Stimulated activated CD8-positive, alpha-beta memory T cell treated with anti-CD3 and anti-CD28 coated beads, Interleukin-7, amount 100 ng/mL, for 1 hour (primary cell): ENCODE measurements at places on chromosomes 1 and 21.

- no peak for DNase-seq
Measured at GRCh38 chr1:63955370-63956145, 181.7 kb downstream of the ROR1 start.

- no peak for DNase-seq
Measured at GRCh38 chr1:168466092-168466713, 77.6 kb downstream of the XCL2 start.

DNA sequence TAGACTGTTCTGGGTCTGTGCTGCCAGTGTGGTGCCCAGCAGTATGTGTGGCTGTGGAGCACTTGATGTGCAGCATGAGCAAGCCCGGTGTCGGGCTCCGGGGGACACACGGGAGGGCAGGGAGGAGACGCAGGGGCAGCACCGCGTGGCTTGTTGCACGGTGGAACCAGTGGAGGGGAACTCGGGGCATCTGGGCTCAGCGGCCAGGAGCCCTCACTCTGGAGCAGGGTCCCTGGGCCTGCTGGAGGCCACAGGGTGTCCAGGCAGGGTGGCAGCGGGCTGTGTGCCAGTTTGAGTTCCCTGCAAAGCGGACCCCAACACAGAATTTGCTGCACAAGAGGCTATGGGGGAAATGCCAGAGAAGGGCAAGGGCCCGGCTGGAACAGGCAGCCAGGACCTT is 30.6 kb downstream of the PCNT start:
- DNase-seq = no peak

GRCh38 chr1:33384040-33384812 is 46.7 kb downstream of the PHC2 start:
- DNase-seq = no peak

DNA sequence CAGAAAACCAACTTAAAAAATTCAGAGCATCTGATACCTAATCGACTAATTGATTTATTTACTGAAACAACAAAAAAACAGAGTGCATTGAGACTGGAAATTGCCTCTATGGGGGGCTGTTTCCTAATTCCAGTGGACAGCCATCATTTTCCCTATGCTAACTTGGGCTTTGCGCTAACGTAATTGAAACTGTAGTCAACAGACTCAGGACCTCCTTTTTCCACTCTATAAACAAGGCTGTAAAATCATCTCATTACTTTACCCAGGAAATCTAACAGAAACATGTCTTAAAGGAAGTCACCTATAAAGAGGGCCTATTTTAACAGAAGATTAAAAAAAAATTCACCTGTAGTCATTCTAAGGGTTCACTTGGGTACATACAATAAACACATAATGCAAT is 2.1 kb downstream of the ERG start:
- no peak for DNase-seq

DNA sequence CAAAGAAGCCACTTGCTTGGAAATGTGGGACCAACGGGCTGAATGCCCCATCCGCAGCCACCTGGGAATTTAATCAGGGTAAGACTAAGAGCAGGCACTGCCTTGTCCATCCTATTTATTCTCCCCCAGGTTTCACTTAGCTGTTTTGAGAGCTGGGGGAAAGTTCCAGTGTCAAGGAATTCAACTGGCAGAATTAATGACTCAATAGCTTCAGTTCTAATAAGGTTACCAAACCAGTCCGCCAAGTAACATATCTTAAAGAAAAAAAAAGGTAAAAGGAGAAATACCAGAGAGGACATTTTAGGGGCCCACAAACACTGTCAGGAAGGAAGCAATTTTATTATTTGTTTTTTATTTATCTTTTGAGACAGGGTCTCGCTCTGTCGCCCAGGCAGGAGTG is 157.6 kb upstream of the SOD1 start:
- DNase-seq = no peak

DNA sequence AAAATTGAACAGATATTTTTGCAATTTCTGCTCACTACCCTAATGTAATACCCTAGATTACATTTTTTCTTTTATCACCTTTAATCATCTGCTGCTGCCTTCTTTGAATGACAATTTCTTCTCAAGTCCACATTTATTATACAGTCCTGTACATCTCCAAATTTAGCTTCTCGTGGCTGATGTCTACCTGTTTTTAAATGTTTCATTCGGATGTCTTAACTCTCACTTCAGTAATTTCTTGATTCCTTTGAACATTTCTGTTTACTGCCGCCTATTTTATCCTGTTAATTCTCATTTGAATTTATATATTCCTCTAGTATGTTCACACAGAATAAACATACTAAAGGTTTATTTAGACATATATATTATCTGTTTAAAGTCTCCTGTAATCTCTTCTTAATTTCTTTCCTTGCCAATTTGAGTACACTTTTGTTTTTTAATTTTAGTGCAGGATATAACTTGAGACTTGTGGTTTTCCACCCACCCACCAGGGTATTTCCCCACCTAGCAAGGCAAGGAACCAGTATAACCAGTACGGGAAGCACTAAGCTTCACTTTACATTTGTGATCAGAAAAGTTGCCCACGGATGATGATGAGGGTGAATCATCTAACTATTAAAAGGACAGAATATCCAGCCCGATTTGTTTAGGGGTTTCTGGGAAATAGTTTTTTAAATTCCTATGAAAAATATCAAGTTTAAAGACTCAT is 12.7 kb downstream of the INSL5 start:
- DNase-seq = no peak

- DNase-seq = no peak
Measured at GRCh38 chr1:84146411-84147032, 2.5 kb downstream of the PRKACB start.

DNA sequence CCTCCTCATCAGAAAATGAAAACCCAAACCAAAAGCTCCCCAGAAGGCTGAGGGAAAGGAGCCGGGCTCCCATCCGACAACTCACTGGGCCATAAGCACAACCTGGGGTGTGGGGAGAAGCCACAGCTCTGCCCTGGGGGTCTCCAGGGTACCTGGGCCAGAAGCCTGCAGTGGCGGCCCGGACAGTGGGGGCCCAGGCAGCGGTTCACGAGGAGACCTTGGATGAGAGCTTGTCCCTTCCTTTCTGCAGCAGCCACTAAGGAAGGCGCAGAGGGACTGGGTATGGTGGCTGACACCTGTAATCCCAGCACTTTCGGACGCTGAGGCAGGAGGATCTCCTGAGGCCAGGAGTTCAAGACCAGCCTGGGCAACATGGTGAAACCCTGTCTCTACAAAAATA is 17.5 kb upstream of the TRAPPC10 start:
- DNase-seq = no peak

- DNase-seq = no peak
Measured at GRCh38 chr1:219668446-219668845, 55.5 kb upstream of the ZC3H11B start.

GRCh38 chr1:33898881-33899280 is 35.0 kb downstream of the HMGB4 start:
- no peak for DNase-seq

DNA sequence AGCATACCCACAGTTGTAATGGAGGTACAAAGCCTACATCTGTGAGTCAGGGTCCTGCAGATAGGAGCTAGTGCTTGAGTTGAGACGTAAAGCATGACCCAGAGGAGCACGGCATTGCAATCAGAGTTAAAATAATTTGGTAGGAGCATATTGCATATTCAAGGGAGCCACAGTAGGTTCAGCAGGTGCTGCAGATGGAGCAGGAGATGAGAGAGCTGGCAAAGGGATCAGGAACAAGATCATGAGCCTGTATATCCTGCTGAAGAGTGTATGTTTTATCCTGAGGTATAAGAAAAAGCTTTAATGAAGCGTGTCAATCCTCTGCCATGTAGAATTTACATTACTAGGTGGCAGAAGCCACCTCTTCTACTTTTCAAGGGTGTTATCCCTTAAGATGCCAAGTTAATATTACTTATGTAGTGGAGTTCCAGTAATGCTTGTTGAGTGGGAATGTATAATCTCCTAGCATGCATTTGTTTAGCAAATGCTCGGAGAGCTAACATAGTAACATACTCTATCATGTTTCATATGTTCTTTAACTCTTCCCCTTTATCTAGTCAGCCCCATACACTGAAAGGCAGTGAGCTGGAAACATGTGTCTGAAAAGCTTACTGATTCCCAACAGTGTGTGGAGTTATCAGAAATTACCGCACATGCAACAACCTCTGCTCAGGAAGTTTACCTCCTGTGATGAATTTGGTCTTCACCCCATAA is 300.3 kb downstream of the GRIK1 start:
- DNase-seq = no peak

DNA sequence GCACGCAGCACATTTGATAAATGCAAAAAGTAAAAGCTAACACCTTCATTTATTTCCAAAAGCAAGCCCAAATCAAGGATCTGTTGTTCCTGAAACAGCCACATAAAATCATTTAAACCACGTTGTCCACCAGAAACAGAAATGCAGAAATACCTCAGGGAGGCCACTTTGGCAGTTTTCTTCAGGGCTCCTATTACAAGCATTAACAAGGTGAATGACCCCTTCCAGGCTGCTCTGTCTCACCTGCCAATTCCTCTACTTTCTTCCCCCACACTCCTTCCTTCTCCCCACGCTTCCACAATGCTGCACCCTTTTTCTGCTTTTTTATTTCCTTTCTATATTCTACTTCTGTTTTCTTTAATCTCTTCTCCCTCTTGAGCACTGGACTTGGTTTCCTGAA is 55.0 kb upstream of the PTGFRN start:
- no peak for DNase-seq

GRCh38 chr21:42102991-42103390 is 31.9 kb downstream of the UMODL1 start:
- DNase-seq = no peak

- DNase-seq = no peak
Measured at GRCh38 chr1:15799928-15800835, 7.3 kb downstream of the UQCRHL start.

GRCh38 chr1:93707956-93708355 is 26.3 kb upstream of the BCAR3 start:
- no peak for DNase-seq

DNA sequence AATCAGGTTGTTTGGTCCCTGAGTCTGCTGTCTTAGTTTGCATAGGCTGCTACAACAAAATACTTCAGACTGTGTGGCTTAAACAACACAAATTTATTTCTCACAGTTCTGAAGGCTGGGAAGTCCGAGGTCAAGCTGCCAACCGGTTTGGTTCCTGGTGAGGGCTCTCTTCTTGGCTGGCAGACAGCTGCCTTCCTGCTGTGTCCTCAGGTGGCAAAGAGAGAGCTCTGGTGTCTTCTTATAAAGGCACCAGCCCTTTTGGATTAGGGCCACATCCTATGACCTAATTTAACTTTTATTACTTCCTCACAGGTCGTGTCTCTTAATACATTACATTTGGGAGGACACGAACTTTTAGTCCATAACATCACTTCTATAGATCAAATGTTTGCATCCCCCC is 89.6 kb upstream of the CD34 start:
- DNase-seq = no peak

- DNase-seq = no peak
Measured at GRCh38 chr1:243494741-243495431, 239.0 kb downstream of the SDCCAG8 start.

- DNase-seq = no peak
Measured at GRCh38 chr1:84861516-84861915, 31.5 kb downstream of the LPAR3 start.

GRCh38 chr1:53615101-53615500 is 123.9 kb downstream of the GLIS1 start:
- no peak for DNase-seq

GRCh38 chr21:45839274-45839673 is 142.3 kb upstream of the COL6A1 start:
- no peak for DNase-seq

DNA sequence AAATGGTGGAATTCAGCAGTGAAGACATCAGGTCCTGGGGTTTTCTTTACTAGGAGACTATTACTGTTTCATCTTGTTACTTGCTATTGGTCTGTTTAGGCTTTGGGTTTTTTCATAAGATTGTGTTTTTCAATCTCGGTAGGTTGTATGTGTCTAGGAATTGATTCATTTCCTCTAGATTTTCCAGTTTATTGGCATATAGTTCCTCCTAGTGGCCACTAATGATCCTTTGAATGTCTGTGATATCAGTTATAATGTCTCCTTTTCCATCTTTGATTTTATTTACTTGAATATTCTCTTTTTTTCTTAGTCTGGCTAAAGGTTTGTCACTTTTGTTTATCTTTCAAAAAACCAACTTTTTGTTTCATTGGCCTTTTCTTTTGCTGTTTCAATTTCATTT is 233.0 kb downstream of the RWDD3 start:
- DNase-seq = no peak

DNA sequence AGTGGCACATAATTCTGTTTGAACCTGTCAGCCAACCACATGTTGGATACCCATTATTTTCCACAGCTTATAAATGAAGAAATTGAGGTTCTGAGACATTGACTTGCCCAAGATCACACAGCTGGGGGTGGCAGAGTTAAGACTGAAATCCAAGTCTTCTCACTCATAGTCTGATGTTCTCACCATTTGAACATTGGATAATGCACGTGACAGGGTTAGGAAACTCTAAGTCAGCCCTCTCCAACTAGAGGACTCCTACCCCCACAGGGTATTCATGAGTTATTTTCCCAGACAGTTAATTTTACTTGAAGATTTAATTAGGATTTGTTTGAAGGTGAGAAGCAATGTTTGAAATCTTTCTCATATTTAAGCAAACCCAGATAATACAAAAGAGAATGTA is 38.1 kb upstream of the C1orf105 start:
- no peak for DNase-seq

GRCh38 chr21:45548711-45549491 is 6.7 kb upstream of the SLC19A1 start:
- no peak for DNase-seq

DNA sequence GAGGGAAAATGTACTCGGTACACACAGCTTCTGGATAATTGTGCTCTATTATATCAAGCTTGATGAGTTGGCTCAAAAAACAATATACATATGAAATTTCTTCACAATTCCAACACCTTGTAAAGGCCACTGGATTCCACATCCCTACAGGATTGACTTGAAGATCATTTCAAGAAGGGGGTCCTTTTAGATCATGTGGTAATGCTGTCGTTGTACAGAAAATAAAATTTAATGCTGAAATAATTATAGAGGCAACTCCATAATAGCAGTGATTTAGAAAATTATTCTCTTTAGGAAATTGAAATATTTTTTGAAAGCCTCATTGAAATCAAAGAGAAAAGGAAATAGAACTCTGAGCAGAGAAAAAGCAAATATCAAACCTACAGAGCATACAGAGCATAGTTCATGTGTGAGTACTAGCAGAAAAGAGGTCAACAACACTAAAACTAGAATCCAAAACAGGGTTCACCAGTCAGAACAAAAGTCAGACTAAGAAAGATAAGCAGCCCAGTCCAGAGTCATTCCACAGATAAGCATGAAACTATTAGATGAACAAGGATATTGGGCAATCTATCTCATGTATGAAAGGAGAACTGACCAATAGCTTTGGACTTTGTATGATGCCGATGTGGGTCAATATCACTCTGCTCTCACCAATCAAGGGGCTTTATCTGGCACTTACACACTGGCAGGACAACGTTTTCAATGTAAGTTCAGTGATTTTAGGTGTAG is 79.5 kb upstream of the PALMD start:
- no peak for DNase-seq

DNA sequence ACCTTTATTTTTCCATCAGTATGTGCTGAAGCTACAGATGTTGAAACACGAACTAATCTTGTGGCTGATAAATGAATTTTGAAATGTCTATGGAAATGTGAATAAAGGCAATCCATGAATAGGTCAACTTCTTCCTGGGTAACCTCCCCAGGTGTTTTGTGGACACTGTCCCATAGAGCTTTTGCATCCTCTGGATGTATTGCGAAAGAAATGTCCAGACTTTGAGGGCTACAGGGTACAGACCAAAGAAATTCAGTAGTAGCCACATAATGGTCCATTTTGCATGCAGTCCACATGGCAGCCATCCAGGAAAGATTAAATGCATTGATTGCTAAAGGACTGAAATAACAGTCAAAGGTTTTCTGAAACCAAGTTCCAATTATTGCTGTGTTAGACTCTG is 21.5 kb upstream of the DARS2 start:
- no peak for DNase-seq
